GM06990 (cell line): ENCODE measurements at places on chromosomes 7 and 10.

- DNase-seq: no peak
These were observed 81.4 kb upstream of the CAPZA2 start for GRCh38 chr7:116780966-116781365.

GRCh38 chr7:111180338-111180737, 89.4 kb downstream of the LRRN3 start:
- DNase-seq: no peak

DNA sequence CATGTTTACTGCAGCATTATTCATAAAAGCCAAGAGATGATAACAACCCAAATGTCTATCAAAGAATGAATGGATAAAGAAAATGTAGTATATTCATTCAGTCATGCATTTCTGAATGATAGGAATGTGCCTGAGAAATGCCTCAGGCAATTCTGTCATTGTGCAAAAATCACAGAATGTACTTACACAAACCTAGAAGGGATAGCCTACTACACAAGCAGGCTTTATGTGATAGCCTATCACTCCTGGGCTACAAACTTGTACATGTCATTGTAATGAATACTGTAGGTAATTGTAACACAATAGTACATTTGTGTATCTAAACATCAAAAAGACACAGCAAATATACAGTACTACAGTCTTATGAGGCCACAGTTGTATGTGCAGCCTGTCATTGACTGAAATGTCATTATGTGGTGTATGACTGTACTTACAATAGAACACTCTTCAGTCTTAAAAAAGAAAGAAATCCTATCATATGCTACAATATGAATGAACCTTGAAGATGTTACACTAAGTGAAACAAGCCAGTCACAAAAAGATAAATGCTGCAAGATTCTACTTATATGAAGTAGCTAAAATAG, 141.8 kb upstream of the GPR22 start:
- DNase-seq: no peak

DNA sequence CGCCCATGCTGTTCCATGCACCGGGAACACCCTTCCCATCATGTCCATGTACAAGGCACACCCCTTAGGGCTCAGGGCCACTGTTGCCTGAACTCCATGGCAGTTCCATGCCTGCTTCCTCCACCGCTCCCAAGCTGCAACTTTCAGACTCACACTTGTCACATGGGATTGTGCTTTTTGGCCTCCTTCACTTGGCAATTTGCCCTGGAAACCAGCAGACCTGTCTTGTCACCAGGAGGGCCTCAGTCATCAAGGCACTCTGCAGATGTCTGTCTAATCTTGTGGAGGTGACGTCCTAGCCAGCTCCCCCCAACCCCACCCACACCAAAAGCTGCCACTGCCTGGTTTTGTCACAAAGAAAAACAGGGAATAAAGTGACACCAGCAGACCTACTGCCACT, 47.5 kb downstream of the CARD11 start:
- no peak for DNase-seq

- DNase-seq: no peak
These were observed 3.9 kb downstream of the PIK3AP1 start for GRCh38 chr10:96716390-96716789.

DNA sequence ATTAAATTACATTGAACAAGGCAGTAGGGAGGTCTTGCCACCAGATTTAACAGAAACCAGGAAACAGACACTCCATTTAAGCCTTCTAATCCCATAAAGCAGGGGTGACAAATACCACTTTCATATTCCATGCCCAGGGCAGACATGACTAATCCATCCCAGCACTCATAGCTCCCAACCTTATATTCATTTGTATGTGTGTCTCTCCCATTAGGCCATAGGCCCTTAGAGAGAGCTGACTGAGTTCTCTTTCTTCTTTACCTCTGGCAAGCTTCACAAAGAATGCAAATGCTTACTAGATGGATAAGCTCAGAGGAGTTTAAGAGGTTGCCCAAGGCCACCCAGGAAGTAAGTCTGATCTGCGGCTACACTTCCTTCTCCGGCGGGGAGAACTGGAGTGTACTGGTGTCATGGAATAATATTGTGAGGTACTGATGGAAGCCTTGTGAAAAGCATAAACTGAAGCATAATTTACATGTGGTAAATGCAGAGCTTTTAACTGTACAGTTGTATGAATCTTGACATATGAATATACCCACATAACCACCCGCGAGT, 239.7 kb upstream of the HABP2 start:
- DNase-seq: no peak

GRCh38 chr10:31599626-31600504, 280.8 kb downstream of the ZEB1 start:
- no peak for DNase-seq

DNA sequence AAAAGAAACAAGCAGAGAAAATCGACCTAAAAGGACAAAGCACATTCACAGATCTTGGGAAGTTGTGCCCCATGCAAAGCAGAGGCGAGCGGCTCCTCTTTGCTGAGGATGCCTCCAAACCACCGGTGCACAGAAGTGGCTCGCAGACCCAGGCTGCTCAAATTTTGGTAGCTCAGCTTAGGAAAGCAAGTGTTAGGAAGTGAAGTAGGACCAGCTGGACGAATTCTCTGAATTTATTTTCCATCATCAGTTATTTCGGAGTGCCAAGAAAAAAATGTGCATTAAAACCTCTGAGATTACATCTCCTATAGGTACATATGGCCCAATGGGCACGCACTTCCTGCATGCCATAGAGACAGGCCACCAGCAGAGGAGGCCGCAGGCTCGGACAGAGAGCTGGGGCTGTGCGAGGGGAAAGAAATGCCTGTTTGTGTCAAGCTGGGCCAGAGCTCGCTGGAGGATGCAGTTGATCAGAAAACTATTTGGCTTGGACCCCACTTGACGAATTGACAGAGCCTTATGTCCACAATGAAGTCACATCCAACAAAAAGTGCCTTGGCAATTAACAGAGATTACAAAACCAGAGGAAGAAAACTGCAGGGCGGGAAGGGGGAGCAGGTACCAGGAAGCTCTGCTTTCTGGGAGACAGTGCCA, 122.3 kb upstream of the LYZL2 start:
- peak; percentile 67 for DNase-seq

DNA sequence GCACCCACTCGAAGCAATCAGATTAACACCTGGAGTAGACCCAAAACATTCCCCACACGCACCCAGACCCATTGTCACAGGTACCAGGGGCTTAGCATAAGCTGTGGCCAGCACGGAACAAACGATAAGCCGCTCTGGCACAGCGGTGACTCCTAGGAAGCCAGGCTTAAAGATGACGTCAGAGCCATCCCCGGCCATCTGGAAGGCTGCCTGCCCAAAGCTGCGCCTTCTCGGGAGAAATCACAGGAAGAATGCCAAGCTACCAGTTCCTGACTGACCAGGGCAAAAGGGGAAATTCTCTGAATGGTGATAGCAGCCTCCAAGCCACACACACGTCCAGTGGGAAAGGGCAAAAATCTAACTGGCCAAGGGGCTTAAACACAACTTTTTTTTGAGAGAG, 13.0 kb upstream of the WIPI2 start:
- DNase-seq: no peak

GRCh38 chr10:6062101-6062771, at the start of gene IL2RA:
Gene IL2RA, minus strand, starts transcription at chr10:6062367. Its CDS starts 216 bp downstream, at chr10:6062151.
- no peak for DNase-seq

GRCh38 chr10:19154375-19154774, 105.8 kb downstream of the MALRD1 start:
- no peak for DNase-seq

DNA sequence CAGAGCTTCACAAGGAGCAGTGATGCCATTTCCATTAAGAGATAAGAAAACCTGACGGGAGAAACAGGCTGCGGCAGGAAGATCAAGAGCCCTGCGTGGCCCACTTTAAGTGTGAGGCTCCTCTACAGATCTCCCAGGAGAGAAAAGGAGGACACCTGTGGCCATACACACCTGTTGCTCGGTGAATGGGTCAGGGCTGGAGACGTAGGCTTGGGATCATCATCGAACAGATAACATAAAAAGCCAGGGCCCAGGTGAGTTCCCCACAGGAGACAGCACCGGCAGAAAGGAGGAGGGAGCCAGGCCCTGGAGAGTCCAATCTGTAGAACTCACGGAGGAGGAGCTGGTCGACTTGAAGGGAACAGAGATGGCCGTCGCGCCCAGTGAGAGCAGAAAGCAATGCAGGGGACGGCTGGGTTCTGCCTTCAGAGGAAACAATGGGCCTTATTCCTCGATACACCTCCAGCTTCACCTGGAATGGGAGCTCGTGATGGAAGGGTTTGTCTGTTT, 556.8 kb downstream of the DNAJB6 start:
- no peak for DNase-seq

GRCh38 chr10:114389426-114389825, 14.9 kb downstream of the AFAP1L2 start:
- DNase-seq: no peak

- no peak for DNase-seq
These were observed 51.1 kb downstream of the ASB13 start for GRCh38 chr10:5615316-5615715.

DNA sequence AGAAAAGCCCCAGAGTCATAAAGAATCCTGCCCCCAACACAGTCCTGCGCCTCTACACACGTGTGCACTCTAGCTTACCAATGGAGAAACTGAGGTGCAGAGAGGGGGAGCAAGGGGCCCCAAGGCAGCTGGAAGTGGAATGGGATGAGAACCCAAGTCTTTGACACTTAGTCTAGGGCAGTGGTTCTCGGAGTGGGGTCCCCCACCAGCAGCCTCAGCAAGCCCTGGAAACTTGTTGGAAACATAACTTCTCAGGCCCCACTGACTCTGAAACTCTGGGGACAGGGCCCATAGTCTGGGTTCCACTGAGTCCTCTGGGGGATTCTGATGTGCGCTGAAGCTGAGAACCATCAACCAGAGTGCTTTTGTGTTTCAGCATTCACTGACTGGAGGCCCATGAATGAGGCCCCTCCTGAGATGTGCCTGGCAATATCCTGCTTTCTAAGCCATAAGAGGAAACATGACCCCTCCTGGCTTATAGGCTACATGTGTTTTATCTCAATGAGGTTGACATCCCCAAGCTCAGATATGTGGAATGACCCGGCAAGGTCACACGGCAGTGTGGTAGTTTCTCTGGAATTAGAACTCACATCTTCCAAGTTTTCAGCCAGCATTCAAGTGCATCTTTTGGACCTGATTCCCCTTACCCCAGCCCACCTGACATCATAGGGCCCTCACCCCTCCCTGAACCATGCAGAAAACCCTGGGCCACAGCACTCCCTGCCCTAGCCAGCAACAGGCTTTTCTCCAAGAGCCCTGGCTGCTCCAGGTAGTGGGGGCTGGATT, 147.3 kb upstream of the PCBD1 start:
- no peak for DNase-seq

DNA sequence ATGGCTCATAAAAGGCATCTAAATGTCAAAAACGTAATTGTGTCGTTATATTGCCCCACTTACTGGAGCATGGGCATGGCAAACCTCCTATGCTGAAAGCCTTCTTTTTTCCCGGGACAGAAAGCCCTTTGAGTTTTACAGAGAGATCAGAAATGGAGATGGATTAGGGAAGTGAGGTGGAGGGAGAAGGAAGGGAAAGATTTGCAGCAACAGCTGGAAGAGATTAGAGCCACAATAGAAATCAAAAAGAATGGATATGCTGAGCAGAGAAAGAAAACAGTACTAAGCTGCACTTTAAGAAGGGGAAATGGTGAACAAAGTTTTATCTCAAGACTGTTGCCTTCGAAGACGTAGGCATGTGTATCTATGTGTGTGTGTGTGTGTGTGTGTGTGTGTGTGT, 97.2 kb upstream of the PCGF5 start:
- DNase-seq: no peak

GRCh38 chr7:7271094-7271874, 88.9 kb downstream of the C1GALT1 start:
- no peak for DNase-seq

- DNase-seq: no peak
These were observed 89.8 kb downstream of the CREM start for GRCh38 chr10:35216303-35216905.

GRCh38 chr10:31978156-31978483, 49.5 kb upstream of the ARHGAP12 start:
- DNase-seq: no peak

DNA sequence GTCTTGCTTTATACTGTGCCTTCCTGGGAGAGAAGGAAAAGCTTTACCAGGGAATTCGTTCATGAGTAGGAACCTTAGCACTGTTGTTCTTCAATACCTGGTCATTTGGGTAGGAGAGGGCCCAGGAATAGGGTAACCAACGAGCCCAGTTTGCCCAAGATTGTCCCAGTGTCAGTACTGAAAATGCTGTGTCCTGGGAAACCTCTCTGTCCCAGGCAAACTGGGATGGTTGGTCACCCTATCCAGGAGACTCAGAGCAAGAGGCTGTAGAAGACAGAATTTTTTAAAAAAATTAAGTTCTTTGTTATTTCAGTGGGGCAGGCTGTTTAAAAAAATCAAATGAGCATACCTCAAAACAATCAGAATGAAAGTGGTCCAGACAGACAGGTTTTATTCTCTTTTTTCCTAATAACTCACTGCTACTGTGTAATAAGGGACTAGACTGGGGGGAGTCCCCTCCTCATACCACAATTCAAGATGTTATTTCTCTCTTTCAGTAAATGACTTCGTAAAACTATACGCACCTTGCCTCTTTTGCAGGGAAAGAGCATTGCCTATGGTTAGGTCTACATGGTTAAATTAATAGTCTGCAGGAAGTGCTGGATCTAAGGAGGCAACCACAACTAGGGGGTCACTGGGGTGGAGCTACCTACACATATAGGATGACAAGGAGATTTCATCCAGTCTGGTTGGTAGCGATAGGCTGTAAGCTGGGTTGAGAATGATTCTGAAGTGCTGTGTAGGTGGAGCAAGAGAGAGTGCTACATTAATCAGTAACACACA, 41.1 kb upstream of the FAM133B start:
- peak; percentile 60 for DNase-seq

- DNase-seq: no peak
These were observed 1212.8 kb downstream of the REEP3 start for GRCh38 chr10:64733980-64734379.

DNA sequence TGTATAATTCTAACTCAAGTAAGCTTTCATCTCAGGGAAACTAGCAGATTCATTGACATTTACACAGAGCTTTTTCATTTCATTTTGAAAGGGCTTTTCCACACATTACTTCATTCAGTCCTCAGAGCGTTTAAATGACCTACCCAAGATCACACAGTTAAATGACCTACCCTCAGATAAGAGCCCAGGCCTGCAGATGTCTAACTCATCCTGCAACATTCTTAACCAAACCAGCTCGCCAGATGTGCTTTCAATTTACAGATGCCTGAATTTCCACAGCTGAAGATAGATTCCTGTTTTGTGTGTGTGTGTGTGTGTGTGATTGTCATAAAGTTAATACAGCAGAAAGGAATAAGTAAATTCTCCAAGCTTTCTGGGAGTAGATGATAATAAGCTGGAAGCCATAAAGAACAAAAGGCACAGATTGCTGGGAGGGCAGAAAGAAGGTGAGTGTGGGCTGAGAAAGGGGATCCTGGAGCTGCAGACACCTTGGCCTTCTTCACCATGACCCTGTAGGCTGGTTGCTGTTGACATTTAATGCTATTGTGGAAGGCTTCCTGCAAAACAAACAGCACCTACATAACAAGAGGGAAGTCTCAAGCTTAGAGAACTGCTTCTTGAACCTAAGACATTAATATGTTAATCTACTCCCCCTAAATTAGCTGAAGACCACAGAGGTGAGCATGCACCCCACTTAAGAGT, 489.7 kb upstream of the CELF2 start:
- DNase-seq: no peak
